ENCODE measurements at places on chromosomes 3 and 15.

DNA sequence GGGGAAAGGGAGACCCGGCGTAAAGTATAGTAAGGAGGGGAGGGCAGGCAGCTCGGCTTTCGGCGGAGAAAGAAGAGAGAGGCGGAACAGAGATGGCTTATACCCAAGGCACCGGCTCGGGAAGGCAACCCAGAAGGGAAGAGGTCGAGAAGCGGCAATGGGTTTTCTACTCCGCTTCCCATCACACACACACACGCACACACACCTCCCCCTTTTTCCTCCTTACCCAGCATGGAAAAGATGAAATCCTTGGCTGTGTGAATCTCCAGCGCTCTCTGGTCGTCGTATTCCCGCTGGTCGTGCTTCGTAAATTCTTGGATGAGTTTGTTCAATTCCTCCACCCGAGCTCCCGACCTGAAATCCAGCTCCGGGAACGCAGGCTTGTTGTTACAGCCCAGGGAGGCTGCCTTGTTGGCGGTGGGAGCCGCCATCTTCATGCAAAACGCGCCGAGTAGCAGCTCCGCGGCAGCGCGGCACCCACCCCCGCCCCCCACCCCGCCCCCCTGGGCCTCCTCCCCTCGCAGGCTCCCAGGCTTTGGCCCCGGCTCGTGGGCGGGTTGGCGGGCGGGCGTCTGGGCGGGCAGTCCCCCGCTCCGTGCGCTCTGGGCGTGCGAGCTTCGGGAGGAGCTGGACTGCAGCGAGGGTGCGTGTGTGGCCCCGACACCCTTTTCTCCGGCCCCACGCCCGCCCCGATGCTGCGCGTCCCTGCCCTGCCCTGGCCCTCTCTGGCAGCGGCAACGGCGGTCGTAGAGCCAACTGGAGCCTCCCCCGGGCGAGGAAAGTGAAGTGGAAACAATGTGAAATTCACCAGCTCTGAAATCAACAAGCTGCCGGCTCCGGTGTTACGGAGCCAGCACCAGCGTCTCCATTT is at the start of gene MB21D2:
Gene MB21D2, minus strand, starts transcription at position 453 of the 871 bp plus-strand sequence. Its CDS starts 16 bp downstream, at position 437.
- DNase-seq = peak; percentile 77

DNA sequence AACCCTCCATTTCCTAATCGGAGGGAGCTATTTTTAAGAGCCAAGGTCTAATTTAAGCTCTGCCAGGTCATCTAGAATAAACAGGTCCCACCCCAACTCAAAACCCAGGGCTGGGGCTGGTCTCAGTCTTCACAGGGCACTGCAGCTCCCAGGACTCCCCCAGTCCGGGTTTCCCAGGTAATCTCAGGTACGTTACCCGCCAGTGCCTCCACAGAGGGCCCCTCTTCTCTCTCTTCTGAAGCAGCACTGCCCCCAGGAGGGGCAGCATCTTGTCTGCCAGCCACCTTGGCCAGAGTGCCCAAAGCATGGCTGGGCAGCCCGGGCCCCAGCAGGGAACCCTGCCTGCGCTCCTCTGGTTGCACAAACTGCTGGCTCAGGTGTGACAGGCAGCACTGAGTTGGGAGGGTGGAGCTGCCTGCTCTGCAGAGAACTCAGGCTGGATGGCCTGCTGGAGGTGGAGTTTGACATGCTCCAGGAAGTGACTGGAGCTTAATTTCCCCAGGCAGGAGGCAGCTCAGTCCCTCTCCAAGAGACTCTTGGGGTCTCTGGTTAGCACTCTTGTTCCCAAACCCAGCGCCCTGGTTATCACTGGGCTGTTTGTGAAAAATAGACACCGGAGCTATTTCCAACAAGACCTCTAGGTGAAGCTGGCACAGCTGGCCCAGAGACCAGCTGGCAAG is at the start of gene PLA2G4F:
Gene PLA2G4F, minus strand, starts transcription at position 394 of the 680 bp plus-strand sequence. Its CDS starts 87 bp downstream, at position 307.
- DNase-seq = peak; percentile 19

GRCh38 chr3:147619921-147620560 is 210.9 kb downstream of the ZIC1 start:
- no peak for DNase-seq

DNA sequence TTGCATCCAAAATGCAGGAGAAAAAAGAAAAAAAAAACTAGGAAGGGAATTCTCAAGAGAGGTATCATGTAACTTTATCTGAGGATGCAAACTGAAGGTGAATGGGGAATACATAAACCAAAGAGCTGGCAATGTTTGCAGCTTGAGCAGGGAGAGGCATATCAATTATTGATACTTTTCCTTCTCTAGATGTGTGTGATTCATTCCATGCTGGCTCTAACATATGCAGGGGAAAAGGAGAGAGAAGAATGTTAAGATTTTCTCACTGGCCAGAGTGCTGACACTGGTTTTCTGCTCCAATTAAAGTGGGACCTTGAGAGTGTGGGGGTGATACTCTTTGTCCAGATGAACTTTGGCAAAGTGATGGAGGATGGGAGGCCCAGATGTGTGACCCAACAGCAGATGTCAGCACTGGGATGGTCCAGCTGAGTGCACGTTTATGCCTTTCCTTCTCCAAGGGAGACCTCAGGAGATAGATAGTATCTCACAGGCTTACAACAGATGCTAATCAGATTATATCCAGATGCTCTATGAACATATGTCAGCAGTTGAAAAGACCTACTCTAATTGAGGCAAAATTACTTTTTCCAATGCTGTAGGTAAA is 50.0 kb upstream of the PSMD6 start:
- DNase-seq = no peak

DNA sequence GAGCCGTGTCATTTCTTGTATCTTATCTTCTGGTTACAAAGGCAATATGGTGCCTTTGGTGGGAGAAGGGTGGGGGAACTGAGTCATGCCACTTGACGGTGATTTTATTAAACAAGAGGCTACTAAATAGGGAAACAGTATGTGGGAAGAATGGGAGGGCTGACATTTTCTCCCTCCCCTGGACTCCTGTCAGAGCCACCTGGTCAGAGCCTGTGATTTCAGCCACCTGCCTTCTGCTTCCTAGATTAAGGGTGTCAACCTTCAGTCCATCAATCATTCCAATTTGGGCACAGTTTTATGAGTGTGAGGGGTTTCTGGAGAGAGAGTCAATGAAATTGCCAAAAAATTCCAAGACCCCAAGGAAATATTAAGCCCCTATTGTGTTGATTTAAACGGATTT is 87.4 kb downstream of the CHDH start:
- no peak for DNase-seq

DNA sequence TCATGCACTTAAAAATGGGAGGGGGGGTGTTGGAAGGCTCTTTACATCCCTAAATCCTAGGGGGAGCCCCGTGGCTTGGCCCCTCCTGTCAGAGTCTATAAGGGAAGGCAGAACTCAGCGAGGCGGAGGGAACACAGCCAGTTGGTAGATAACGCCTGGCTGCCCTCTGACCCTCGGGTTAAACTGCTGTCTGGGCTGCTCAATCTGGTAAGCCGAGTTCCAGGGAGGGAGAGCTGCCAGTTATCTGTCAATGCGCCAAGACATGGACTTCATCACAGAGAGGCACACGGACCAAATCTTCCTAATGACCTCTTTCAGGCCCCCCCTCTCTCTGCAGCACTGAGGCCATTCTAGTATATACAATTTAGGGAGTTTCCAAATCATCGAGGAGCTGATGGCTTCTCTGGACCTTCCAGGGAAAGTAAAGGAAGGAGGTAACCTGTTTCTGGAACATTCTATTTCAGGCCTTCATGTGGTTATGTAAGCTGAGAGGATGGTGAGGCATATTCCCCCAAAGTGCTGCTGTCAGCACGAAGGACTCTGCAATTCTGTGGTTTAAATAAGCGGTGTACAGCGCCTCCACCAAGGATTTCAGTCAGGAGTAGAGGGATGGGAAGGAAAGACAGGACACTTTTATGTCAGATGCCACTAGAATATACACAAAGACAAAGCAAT is 349.0 kb downstream of the MCTP2 start:
- DNase-seq = no peak

- DNase-seq = no peak
These were observed 72.7 kb downstream of the UACA start for GRCh38 chr15:70690491-70691276.

DNA sequence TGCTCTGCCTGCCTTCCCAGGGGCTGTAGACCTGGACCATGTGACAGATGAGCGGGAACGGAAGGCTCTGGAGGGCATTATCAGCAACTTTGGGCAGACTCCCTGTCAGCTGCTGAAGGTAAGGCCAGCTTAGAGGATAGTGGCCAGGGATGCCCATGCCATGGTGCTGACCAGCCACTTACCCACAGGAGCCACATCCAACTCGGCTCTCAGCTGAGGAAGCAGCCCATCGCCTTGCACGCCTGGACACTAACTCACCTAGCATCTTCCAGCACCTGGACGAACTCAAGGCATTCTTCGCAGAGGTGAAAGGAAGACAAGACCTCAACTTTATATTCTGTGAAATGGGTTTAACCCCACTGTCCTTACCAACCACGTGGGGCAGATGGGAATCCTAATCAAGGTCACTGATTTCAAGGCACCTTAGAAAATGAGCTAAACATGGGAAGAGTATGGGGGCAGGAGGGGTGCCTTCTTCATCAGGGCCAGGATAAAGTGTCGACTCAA is 26.7 kb downstream of the NBEAL2 start:
- DNase-seq = no peak

- no peak for DNase-seq
These were observed 64.6 kb downstream of the SLCO2A1 start for GRCh38 chr3:133965013-133965570.

GRCh38 chr3:10688126-10688525 is 127.9 kb upstream of the SLC6A11 start:
- no peak for DNase-seq

DNA sequence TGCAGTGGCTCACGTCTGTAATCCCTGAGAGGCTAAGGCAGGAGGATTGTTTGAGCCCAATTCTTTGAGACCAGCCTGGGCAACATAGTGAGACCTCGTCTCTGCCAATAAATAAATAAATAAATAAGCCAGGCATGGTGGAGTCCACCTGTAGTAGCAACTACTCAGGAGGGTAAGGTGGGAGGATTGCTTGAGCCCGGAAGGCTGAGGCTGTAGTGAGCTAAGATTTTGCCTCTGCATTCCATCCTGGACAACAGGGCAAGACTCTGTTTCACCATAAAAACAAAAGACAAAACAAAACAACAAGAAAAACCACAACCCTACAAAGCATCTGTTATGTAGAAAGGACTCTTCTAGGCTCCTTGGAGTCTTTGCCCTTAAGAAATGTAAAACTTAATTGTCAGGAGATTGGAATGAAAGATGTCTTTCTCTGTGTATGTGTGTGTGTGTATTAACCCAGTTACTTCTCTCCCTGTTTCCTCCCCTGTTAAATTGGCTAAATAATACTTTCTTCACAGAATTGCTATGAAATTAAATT is 9.5 kb downstream of the NECTIN3 start:
- DNase-seq = no peak
